ENCODE measurements at places on chromosomes 2 and 18.

DNA sequence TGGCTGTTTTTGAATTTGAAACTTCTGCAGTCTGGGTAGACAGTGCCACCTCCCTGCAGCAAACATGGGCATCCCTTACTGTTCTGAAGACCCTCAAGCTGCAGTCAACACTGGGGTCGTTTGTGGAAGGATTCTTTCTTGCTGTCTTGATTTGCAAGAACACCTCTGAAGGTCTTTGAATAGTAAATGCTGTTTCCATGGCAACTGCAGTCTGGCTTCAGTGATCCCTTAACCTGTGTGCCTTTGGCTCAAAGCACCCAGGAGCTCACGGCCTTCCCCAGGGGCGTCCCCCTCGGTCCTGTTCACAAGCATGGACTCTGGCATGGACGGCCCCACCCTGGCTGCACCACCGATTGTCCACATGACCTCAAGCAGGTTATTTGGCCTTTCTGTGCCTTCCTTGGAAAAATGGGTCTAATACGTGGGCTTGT is 38.3 kb downstream of the LRRFIP1 start:
- ATAC-seq, result peak; percentile 27

DNA sequence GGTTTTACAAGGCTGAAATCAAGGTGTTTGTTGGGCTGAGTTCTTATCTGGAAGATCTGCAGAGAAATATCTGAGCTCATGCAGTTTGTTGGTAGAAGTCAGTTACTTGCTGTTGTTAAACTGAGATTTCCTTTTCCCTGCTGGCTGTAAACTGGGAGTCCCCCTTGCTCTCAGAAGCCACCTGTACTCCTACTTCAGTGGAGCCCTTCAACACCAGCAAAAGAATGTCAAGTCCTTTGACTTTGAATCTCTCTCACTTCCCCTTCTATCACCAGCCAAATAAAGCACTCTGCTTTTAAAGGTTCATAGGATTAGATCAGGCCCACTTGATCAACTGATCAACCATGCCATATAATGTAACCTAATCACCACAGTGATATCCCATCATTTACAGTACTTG is 252.2 kb upstream of the CDH7 start:
- ATAC-seq, result no peak

DNA sequence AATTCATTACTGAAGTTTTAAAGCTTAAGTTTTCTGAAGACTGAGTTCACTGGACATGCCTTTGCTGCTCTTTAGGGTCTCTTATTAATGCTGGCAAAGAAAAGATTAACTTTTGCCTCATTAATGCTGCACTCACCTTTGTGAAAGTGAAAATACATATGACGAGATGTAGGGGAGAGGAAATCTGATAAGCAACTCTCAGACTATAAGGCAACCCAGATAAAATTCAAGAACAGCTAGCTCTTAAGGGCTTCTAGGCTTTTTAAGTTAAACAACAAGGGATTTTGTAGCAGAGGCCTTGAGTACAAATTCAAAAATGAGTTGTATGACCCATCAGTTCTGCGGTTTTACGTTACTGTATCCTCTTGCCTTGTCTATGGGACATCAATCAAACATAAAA is 143.7 kb downstream of the USP34 start:
- no peak for ATAC-seq

GRCh38 chr2:207499114-207499513 is 30.6 kb upstream of the CREB1 start:
- ATAC-seq, result no peak

DNA sequence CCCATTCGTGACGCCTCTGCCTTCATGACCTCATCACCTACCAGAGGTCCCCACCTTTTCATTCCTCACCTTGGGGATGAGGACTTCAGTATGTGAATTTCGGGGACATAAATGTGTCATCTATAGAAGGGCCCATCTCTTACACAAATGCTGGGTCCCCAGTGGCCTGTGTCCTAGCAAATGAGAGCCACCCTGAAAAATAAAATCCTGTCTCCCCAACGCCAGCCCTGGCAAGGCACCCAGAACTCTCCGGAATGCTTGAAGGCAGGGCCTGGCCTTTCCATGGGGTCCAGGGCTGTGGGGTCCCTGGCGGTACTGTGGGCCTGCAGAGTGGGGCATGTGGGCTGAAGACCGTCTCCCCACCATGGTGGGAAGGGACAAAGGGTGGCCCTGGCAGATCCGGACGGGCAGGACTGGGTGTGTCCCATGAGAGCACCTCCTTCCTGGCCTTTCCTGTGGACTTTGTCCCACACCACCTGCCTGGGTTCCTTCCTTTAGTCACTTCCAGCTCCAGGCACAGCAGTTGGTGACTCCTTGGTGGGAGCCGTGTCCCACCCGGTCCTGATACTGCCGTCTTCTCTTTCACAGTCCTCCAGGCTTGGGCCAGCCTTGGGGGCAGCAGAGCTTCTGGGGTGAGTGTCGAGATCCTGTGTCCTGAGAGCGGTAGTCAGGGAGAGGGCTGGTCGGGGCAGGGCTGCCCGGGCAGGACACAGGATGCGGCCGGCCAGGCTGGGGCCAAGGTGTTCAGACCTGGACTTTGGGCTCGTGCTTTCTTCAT is 18.6 kb downstream of the CAPN10 start:
- no peak for ATAC-seq

GRCh38 chr2:220440731-220441130 is 813.3 kb downstream of the SLC4A3 start:
- ATAC-seq, result no peak

GRCh38 chr18:26536032-26536431 is 12.3 kb downstream of the KCTD1 start:
- ATAC-seq, result no peak

GRCh38 chr2:168165397-168165796 is 82.0 kb downstream of the STK39 start:
- peak; percentile 78 for ATAC-seq

DNA sequence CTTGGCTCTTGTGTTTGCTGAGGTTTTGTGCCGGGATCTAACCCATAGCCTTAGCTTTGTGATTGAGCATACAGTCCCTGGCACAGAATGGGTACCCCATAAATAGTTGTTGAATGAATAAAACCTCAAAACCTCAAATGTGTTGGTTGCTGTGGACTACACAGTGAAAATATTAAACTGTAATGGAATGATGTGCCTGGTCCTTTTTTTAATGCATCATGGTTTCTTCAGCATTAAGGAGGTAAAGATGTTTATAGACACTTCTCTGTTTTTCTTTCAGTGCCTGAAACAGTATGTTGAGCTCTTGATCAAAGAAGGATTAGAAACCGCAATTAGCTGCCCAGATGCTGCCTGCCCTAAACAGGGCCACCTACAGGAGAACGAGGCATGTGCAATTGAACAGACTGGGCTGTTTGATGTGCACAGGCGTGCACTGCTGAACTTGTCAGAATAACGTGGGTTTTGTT is 97.0 kb downstream of the RNF144A start:
- ATAC-seq, result no peak

DNA sequence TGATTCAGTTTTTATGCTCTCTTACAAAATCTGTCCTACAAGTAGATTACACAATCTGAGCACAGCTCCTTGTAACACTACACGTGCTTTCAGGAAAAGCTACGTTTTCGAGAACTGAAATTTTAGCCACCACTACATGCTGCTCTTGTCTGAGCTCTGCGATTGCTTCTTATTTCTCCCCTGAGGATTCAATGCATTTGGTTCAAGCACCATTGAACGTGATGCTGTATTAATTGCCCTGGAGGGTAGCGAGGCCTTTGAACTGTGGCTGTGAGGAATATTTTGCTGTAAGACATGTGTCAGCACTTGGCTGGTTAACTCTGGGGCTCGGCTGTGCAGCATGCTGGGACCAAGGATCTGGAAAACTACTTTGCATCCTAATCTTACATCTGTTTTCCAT is 405.8 kb downstream of the EPHA4 start:
- no peak for ATAC-seq

DNA sequence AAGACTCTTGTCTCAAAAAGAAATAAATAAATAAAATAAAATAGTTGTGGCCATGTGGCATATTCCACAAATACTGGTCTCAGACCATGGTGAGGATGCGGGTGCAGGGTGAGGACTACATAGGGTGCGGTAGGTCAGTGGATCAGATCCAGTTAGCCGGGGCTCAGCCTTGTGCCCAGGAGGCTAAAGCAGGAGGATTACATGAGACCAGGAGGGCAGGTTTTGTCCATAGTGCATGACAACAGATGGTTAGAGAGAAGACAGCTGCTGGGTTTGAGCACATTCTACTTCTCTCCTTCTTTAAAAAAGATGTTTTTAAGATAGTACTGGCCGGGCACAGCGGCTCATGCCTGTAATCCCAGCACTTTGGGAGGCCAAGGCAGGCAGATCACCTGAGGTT is 12.8 kb upstream of the PSD4 start:
- ATAC-seq, result no peak

- ATAC-seq, result no peak
Observed at GRCh38 chr2:193929131-193929530, 1727.9 kb upstream of the SLC39A10 start.

GRCh38 chr18:63465059-63465458 is 11.7 kb upstream of the SERPINB5 start:
- no peak for ATAC-seq
